ENCODE measurements at places on chromosomes 16 and 17.

DNA sequence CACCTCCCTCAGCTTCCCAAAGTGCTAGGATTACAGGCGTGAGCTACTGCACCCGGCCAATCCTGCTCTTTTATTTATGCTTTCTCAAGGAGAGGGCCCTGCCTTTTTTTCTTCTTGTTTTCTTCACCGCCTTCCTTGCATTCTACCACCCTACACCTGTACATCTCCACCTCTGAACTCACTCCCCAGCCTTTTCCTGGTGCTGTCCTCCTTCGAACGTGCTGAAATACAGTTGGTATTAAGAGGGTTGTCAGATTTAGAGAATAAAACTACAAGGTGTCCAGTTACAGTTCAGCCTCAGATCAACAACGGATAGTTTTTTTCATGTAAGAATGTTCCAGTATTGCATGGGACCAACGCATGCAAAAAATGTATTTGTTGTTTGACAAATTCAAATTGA lies 1.7 kb downstream of the PIRT start:
- DNase-seq: no peak

GRCh38 chr17:50056217-50056960 lies 479 bp downstream of the ITGA3 start:
- DNase-seq: peak; percentile 63

- no peak for DNase-seq
Observed at GRCh38 chr16:79079656-79080420, 520.7 kb downstream of the MAF start.

DNA sequence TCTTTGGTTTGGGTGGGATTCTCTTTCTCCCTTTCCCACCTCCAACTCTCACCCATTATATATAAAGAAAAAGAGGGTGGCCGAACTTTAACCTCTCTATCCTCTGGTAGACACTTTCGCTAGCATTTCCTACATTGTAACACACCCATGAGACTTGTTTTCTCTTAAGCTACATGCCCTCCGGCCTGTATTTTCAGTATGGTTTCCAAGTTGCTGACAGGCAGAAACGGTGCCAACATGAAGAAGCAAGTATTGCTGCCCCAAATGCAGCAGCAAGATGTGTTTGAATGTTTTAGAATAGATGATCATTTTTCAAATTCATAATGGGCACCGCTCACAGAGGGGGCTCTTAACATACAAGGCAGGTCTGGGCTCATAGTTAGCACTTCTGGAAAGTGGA lies 18.7 kb upstream of the CYB5B start:
- no peak for DNase-seq

DNA sequence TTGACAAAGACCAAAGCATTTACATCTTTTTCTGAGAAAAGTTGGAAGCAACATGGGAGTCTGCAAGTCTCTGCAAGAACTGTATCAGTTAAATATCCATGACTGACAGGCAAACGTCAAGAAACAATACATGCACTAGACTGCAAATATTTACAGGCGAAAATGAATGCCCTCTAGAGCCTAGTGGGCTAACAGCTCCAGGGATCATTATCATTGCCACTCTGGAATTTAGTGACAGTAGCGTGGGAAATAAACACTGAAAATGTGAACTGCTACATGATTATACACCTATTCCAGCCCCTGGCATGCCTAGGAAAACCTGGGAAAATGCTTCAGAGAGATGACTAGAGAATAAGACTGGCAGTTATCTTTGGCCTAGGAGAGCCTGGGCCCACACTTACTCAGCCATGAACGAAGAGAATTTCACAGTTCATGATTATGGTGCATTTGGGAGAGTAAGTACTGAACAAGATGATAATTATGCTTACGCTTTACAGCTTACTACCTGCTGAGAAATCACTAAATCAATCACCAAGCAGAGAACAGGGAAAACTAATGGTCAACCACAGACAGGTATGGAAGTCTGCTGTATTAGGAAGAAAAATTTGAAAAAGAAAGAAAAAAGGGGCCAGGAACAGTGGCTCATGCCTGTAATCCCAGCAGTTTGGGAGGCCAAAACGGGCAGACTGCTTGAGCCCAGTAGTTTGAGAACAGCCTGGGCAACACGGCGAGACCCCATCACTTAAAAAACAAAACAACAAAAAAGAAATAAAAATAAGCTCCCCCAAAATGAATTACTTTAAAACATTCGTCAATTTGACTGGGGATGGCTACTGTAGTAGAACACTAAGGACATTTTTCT lies 66.6 kb upstream of the CLEC18B start:
- no peak for DNase-seq

- no peak for DNase-seq
Observed at GRCh38 chr16:75763204-75763603, 36.9 kb upstream of the CPHXL start.

DNA sequence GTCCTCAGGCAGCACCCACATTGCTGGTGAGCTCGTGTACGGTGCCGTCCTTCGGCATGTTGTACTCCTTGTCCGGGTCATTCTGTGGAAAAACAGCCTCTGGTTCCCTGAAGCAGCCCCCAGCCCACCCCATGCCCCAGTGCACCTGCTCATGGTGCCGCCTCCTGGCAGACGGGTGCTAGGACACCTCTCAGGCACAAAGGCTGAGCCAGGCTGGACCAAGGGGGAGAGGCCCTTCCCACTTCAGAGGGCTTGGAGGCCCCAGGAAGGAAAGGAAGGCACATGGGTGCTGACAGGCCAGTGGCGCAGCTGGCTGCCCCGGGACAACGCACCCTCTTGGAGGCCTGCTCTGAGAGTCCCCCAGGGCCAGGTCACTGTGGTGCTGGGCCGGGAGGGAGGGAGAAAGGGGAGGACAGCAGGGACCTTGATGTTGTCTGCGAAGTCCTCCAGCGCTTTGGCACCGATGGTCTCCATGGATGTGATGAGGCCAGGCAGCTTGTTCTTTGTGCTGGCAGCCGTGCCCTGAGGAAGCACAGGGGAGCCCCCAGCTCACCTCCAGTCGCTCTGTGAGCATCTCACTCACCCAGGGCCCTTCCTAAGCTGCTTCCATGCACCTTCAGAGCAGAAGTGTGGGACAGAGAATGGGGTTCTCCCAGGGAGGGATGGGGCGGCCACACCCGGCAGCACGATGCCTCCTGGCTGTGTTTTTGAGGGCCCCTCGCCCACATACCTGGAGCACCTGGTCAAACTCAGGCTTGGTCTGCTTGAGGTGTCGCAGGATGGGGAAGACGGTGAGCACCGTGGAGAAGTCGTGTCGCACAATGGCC lies 9.3 kb downstream of the ZACN start:
- no peak for DNase-seq

GRCh38 chr16:61237884-61238485 lies 798.3 kb downstream of the CDH8 start:
- DNase-seq: no peak

DNA sequence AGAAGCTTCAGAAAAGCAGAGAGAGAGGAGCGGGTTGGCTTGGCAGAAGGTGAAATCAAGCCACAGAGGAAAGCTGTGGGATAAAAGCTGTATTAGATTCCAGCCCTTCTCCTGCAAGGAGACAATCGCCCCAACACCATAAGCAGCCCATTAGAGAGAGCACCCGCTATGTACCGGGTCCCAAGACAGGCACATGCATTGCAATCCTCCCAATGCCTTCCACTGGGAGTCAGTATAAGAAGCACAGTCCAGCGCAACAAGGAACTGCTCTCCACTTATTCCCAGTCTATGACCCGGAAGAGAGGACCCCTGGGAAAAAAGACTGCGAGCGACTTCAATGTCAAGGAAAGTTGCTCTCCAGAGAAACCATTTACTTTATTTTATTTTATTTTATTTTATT lies 43.8 kb downstream of the NOG start:
- DNase-seq: no peak

- DNase-seq: no peak
Observed at GRCh38 chr17:4708436-4708835, 2.0 kb upstream of the ARRB2 start.

GRCh38 chr17:20991276-20992037 lies 51.4 kb downstream of the USP22 start:
- DNase-seq: no peak

- DNase-seq: no peak
Observed at GRCh38 chr16:75455677-75456076, 8.8 kb downstream of the TMEM170A start.

GRCh38 chr16:79212114-79212791 lies 388.3 kb downstream of the MAF start:
- DNase-seq: no peak

DNA sequence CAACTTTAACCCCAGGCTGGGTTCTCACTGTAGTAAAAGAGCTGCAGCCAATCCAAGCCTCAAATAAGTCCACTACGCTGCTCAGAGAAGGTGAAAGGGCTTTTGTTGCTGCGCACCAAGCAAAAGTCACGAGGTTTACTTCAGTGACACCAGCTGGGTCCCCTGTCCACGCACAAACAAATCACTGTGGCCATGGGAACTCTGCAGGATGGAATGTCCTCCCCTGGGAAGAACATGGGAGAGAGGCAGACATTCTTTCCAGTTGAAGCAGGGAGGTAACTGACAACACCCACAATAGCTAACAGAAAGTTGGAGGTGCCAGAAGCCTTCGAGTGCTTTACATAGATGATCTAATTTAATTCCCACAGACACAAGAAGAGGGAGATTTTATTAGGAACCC lies 181.9 kb downstream of the PMP22 start:
- DNase-seq: peak; percentile 16

GRCh38 chr17:72838068-72838467 lies 254.4 kb downstream of the SLC39A11 start:
- DNase-seq: no peak

DNA sequence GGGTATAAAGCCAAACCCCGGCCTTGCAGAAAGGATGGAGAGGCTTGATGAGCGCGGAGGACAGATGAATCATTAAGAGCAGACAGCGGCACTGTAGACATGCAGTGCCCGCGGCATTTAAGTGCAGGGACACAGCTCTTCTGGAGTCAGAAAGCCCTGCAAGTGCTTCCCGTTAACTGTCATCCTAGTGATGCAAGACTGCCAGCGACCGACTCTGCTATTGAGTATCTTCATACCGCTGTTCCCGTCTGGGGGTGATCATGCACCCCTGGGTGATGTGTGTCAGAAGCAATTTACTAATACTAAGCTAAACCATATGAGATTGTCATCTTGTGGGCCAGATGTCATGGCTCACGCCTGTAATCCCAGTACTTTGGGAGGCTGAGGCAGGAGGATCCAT lies 101.0 kb downstream of the ABCC6 start:
- no peak for DNase-seq

DNA sequence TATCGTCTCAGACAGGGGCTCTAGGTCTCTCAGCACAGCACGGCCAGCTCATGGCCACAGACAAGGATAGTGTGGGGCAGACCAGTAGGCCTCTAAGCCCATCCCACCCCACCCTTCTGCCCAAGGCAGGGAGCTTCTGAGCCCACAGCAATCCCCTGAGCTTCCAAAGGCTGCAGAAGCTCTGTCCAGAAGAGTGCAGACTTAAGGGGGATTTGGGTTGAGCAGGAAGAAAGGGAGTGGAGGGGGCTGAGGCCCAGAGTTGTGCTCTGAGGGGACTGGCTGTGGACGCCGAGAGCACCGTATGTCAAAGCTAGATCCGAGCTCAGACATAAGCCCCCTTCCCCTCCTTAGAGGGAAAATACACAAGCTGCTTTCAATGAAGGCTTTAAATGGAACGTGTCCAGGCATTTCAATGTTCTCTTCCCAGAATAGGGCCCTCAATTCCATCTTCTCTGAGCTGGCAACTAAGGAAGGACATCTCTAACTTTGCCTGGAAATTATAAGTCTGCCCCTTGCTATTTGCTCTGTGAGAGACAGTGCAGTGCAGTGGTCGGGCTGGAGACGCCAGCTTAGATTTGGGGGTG lies 116.4 kb upstream of the RPL38 start:
- no peak for DNase-seq

DNA sequence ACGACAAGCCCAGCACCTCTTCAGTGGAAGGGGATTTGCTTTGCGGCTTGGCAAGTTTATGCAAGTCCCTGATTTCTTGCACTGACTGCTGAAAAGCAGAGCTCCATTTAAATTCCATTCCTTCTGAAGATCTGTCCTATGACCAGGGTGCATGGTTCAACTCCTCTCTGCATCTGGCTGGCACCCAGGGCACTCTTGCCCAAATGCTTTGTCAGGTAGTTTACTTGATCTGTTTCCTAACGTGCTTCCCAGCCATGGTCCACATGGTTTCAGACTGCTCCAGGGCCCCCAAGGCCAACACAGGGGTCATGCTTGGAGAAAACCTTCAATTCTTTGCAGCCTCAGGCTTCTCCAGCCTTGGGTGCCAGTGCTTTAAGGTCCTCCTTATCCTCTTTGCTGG lies 11.2 kb upstream of the HP start:
- DNase-seq: no peak

DNA sequence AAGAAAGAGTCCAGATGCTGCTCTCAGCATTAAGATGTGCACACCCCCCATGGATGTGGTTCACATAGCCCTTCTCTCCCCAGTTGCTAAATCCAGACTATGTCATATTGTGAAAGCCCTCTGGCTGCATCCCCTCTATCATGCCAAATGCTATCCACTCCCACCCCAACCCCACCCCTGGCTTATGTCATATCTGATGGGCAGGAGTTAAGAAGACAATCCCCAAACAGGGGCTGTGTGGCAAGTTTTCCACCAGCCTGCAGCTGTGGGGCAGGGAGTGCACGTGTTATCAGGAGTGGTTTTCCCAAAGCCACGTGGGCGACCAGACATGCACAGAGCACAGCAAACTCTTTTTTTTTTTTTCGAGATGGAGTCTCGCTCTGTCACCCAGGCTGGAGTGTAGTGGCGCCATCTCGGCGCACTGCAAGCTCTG lies 10.0 kb downstream of the FAM117A start:
- DNase-seq: peak; percentile 60

DNA sequence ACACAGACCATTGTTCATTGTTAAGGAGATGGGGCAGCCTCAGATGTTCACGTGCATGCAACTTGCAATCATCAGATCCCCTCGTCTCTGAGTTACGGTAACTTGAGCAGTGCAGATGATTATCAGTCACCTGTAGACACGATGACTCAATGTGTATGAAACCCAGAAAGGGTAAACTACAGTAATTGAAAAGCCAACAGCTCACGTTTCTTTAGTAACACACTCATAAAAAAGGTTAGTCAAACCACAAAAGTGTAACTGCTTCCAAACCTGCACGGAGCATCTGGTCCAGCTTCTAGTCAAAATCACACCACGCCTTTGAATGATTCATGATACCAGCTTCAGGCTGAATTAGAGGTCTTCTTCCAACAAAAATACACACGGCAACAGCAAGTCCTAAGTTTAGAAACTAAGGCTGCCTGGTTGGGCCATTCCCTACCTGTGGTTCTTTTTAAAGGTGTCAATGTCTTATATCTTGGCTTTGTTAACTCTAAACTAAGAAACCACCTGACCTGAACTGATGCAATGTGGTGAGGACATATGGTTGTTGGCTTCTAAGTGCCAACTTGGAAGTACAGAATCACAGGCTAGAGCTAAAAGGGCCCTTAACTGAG lies 32.3 kb downstream of the GRB7 start:
- DNase-seq: no peak

Data from AG10803 (cell line).